AG09319 (cell line): ENCODE measurements at places on chromosomes 4 and X.

DNA sequence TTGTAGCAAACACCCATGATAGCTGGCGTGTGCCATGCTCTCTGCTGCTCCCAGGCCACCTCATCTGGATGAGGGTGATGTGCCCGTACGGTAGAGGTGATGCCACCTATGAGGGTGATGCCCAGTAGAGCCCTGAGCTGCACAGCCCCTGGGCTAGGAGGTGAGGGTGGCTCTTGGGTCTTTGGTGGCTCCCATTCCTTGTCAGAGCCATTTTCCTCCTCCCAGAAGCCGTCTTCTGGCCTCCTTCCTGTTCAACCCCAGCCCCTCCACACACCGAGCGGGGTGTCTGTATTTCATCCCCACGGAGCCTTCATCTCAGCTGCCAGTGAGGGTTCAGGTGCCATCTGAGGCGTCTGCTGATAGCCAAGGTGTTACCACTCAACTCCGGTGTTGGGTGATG lies 12.0 kb upstream of the TNIP2 start:
- no peak for DNase-seq

DNA sequence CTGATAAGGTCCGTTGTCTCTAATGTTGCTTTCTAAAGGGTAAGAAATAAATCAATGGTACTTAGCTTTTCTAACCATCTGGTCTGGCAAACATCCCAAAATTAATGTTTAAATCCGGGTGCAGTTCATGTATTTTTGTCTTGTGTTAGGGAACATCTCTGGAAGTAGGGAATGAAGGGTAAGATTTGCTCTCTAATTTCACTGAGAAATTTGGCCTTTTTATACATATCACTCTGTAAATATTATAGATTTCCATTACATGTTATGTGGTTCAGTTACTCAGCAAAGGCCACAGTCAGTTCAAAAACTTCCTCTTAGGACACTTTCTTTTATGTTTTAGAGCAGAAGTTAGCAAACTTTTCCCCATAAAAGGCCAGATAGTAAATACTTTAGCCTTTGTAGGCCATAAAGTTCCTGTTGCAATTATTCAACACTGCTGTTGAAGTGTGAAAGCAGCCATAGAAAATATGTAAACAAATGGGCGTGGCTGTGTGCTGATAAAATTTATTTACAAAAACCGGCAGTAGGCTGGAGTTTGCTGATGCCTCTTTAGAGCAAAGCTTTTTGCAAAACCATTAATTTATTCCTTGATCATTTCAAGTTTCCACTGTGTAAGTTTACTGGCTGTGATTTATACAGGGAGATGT lies 218.1 kb downstream of the ANTXR2 start:
- DNase-seq = no peak

DNA sequence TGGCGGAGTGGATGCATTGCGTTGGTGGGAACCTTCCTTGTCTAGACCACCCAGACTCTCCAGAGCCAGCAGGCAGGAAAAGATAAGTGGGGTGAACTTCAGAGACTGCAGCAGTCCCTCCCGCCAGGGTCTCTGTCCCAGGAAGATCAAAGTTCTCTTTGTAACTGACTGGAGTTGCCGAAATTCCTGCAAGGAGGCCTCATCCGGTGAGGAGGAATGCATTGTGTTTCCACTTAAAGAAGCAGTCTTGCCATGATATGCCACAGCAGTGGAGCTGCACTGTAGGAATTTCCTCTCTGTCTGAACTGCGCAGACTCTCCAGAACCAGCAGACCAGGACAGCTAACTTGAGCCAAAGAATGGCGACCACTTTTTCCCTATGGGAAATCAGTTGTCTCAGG lies 1190.4 kb downstream of the TECRL start:
- no peak for DNase-seq

DNA sequence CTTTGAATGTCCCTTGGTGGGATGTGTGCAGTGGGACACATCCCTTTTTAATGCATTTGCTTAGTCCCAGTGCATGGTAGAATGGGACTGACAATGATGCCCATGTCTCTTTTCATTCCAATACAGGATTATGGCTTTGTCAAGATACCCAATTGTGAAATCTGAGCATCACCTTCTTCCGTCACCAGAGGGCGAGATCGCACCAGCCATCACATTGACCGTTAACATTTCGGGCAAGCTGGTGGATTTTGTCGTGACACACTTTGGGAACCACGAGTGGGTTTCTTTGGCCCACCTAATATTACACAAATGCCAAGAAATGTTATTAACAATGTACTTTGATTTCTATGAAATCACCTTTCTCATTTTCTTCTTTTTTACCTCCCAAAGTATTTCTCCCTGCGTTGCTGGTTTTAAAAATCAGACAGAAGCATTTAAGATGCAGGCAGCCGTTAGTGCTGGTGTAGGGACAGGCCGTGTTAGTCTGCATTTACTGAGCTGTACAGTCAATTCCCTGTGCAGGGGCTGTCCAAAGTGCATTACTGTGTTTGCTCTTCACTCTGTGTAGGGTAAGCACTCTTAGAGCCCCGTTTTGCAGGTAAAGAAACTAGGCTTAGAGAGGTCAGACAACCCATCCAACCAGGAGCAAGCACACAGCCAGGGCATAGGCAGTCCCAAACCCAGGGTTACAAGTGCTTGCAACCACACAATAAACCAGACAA lies 46.5 kb downstream of the CWH43 start:
- DNase-seq = no peak

- DNase-seq = no peak
Measured at GRCh38 chrX:17359500-17359899, 15.5 kb upstream of the NHS start.

GRCh38 chrX:69539437-69539836 lies 35.3 kb downstream of the NALF2 start:
- DNase-seq = no peak

DNA sequence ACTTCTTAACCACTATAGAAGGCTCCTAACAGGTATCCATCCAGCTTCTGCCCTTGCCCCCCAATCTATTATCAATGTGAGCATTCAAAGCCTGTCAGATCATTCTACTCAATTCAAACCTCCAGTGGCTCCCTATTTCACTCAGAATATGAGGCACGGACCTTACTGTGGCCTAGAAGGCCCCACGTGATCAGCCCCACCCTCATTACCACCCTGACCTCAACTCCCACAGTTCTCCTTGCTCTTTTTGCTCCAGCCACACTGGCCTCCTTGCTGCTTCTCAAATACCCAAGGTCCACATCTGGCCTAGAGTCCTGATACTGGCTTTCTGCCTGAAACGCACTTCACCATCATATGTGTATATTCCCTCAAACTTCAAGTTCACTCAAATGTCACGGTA lies 18.7 kb downstream of the SEPSECS start:
- no peak for DNase-seq

GRCh38 chr4:52919461-52919860 lies 57.3 kb downstream of the RASL11B start:
- DNase-seq = no peak

DNA sequence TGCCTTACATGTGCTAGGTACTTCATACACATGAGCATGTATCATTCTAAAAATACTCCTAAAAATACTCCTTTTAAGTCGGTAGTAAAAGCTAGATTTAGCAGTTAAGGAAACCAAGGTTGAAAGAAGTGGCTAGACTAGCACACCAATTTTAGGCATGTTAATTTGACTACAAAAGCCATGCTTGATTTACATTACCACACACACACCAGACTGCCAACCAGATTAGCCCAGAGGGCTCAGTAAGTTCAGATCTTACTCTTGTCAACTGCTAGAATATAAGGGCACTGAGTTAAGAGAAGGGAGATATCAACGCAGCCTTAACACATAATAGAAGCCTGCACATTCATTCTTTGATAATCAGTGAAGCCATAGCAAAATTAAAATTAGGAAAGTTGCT lies 117.9 kb downstream of the MID1IP1 start:
- no peak for DNase-seq

GRCh38 chrX:23887451-23887850 lies 20.3 kb downstream of the APOO start:
- DNase-seq = no peak

DNA sequence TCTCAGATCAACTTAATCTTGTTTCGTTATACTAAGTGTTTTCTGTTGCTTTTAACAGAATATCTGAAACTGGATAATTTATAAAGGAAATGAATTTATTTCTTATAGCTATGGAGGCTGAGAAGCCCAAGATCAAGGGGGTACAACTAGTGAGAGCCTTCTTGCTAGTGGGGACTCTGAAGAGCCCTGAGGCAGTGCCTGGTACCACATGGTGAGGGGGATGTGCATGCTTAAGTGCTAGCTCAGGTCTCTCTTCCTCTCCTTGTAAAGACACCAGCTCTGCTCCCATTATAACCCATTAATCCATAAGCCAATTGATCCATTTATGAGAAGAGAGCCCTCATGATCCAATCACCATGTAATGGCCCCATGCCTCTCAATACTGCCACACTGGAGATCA lies 17.9 kb downstream of the COX18 start:
- DNase-seq = no peak

DNA sequence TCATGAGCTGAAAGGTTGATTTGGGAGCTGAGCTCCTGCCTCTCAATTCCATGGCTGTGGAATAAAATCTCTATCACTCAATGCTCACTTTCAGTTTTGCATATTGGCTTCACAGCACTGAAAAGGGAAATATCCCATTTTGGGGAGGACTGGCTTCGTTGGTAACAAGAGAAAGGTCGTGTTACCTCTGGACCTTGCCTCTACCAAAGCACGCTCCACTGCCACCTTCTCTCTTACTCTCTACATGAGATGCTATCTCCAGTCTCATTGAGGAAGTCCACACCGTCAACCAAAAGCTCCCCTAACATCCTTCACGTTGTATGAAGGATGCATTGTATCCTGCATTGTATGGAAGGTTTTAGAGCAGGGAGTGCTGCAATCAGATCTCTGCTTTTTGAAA lies 195.0 kb upstream of the LDB2 start:
- DNase-seq = no peak

GRCh38 chr4:3111461-3111860 lies 37.0 kb downstream of the HTT start:
- no peak for DNase-seq

DNA sequence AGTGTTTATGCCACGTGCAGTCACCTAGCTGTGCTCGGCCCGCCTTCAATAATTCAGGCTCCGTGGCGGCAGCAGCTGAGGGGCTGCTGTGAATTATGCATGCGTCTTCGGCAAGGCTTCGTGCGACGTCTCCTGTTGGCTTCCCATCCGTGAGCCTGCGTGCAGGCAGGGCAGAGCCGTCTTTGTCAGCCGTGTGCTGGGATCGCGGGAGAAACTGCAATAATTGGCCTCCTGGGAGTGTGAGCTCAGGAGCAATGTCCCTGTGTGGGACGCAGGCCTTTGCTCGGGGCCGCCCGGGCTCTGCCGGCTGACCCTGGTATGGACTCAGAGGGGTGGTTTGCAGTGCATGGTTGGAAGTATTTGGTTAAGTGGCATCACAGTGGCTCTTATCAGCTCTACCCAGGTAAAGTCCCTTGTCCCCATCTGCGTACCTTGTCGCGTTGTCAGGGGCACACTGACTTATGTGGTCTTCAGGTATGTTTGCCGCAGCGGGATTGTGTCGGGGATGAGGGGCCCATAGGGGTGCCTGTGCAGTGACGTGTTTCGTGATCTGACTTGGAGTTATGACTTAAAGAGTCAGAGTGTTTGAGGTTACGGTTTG lies 34.5 kb upstream of the HGFAC start:
- no peak for DNase-seq

DNA sequence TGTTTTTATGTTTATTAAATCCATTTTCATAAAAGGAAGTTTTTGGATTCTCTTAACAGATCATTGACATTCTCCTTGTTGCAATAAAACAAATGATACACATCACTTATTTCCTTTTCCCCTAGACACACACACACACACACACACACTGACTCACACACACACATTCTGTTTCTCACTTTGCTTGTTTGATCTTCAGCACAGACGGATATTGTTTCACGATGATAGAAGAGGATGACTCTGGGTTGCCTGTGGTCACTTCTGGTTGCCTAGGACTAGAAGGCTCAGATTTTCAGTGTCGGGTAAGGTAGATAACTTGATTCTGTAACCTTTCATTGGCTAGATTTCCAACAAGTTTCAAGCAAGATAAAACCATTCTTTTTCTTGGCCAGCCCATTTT lies 356.8 kb downstream of the BMPR1B start:
- no peak for DNase-seq

- DNase-seq = no peak
Measured at GRCh38 chr4:10006601-10007435, 14.5 kb downstream of the SLC2A9 start.

DNA sequence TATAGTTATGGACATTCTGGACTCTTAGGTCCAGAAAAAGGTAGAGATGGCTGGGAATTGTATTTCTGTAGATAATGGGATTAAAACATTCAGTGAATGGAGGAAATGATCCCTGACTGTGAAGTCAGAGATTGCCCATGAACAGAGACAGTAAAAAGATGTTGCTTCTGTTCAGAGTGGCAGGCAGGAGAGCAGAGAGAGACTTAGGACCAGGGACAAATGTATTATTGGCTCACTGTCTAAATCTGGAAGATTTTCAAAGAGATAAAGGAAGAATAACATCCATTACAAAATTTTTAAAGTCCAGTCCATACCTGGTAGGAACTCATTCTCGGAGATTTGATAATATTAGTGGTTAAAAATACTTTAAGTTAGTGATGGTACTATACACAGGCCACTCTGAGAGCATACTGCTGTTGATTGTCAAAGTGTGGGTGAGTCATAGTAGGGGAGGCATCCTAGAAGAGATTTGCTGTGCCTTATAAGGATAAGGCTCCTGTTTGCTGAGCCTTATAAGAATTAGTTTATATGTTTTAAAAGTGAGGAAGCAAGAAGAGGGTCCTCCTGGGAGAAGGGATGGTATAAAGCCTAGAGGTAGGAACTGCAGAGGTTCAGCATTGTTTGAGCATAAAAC lies 53.0 kb downstream of the JADE3 start:
- no peak for DNase-seq

DNA sequence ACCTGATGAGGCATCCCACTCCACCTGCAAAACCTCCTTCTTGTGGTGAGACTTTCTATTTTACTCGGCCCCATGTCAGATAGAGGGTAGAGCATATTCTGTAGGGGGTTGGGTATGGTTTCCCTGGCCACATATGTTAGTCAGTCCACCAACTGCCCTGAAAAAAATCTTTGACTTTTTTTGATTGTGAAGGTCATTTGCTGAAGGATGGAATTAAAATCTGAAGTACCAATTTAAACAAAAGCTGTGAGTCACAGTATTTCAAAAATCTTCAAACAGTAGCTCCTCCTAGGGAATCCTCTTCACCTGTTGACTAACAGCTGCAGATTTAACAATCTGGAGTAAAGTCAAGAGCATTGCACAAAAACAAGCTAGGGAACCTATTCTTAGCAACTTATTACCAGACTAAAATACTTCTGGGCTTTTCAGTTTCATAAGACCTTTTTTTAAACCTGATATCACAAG lies 8.0 kb upstream of the CCDC110 start:
- DNase-seq = no peak
